Stimulated activated CD4-positive, alpha-beta T cell treated with anti-CD3 and anti-CD28 coated beads, Interleukin-1b, Interleukin-23, amount 100 ng/mL, for 1 hour (primary cell): ENCODE measurements at places on chromosomes 6 and 20.

- DNase-seq = no peak
These were observed 72.3 kb downstream of the RAMACL start for GRCh38 chr6:166514196-166514595.

- DNase-seq = no peak
These were observed 186.1 kb upstream of the SLC24A3 start for GRCh38 chr20:19026121-19026878.

DNA sequence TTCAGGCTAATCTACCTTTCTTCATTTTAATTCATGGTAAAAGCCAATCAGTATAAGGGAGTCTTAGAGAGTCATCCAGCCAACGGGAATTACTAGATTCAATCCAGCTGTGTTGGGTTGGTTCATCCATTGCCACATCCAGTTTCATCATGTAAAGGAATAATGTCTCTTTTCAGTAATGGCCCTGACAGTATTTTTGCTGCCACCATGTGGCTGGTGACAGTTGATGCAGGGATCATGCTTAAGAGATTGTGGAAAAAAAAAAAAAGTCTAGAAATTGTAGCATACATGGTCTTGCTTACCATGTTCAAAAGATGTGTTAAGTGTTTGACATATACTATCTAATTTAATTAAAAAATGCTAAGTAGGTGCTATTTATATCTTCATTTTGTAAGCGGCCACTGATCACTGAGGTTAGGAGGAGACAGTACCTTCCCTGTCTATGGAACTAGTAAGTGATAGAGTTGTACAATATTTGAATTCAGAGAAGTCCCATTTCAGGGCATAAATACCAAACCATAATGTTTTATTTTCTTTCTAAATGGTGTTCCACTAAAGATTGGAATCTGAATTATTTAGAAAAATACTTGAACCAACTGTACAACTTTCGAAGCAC is 135.9 kb downstream of the KHDRBS2 start:
- DNase-seq = no peak

- no peak for DNase-seq
These were observed 41.5 kb downstream of the MYH7B start for GRCh38 chr20:34997131-34997561.

GRCh38 chr20:62367136-62367632 is at the start of gene LAMA5:
Gene LAMA5, minus strand, starts transcription at chr20:62367312. Its CDS starts 67 bp downstream, at chr20:62367245.
- no peak for DNase-seq

DNA sequence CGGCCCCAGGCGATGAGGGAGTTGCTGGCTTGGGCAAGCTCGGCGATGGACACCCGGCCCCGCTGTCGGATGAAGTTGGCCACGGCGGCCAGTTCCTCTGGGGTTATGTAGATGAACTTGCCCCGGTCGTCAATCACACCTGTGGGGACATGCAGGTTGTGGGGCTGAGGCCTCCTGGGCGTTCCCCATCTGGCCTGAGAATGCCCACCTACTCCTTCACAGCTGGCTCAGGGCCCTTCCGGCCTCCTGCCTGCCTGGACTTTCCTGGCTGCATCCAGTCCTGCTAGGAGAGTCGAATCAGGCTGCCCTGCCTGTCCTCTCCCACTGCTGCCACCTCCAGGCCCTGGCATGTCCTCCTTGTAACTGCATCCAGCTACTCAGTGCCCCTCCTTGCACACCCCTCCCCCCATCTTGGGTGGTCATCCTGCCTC is 13.8 kb downstream of the DDRGK1 start:
- no peak for DNase-seq

GRCh38 chr20:25257756-25258475 is 10.0 kb downstream of the PYGB start:
- no peak for DNase-seq

GRCh38 chr6:13334953-13335352 is 6.6 kb upstream of the TBC1D7 start:
- no peak for DNase-seq

- no peak for DNase-seq
These were observed 95.7 kb downstream of the LY86 start for GRCh38 chr6:6683969-6684833.

GRCh38 chr6:33716379-33716778 is 4.9 kb upstream of the UQCC2 start:
- no peak for DNase-seq

GRCh38 chr6:87099472-87099871 is 4.6 kb upstream of the CGA start:
- DNase-seq = no peak

DNA sequence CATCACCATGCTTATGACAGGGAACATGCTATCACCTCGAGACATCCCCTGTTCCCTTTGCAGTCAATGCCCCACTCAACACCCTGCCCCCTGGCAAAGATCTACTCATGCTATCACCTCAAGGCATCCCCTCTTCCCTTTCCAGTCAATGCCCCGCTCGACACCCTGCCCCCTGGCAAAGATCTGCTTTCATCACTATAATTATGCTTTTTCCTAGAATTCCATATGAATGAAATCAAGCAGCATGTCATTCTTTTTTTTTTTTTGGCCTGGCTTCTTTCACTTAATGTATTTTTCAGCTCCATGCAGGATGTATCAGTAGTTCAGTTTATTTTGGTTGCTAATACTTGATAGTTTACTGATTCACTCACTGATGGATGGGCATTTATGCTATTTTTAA is 554.9 kb downstream of the CDH26 start:
- no peak for DNase-seq

DNA sequence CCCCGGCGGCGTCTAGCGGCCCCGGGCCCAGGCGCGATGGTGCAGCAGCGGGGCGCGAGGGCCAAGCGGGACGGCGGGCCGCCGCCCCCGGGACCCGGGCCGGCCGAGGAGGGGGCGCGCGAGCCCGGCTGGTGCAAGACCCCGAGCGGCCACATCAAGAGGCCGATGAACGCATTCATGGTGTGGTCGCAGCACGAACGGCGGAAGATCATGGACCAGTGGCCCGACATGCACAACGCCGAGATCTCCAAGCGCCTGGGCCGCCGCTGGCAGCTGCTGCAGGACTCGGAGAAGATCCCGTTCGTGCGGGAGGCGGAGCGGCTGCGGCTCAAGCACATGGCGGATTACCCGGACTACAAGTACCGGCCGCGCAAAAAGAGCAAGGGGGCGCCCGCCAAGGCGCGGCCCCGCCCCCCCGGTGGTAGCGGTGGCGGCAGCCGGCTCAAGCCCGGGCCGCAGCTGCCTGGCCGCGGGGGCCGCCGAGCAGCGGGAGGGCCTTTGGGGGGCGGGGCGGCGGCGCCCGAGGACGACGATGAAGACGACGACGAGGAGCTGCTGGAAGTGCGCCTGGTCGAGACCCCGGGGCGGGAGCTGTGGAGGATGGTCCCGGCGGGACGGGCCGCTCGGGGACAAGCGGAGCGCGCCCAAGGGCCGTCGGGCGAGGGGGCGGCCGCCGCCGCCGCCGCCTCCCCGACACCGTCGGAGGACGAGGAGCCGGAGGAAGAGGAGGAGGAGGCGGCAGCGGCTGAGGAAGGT is 715 bp downstream of the SOX12 start:
- DNase-seq = no peak

- DNase-seq = no peak
These were observed 353.2 kb downstream of the BTBD3 start for GRCh38 chr20:12270863-12271262.

DNA sequence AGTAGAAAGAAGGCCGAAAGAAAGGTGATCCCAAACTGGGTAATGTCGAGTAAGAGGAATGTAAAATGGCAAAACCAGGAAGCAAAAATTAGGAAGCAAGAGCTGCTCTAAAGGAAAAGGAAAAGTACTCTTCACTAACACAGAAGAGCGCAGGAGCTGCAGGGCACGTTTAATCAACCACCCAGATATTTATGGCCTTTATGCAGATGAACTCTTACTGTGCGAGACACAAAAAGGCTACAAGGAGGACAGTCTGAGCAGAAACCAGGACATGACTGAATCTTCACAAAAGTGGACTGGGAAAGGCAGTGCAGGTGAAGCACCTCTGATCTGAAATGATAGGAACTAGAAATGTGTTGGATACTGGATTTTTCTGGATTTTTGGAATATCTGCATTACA is 15.2 kb upstream of the PRR18 start:
- DNase-seq = no peak

DNA sequence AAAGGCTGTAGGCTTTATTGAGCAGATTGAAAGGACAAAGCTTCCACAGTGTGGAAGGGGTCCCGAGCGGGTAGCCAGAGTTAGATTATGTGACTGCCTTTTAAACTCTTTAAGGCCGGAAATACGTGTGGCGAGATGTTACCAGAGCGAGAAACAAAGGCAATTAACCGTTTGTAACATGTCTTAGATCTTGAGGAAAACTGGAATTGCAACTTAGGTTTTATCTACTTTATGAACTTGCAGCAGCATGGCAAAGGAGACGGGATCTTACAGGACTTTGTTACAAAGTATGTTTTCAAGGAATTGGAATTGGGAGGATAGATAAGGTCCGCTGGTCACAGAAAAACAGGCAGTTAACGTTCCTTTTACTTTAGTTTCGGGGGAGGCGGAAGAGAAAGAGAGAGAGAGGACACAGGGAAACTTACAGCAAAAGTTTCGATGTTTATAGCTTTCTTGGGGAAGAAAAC is 594.7 kb upstream of the ADGRB3 start:
- no peak for DNase-seq
